GM23248 (cell line): ENCODE measurements at places on chromosomes 11 and 22. TPM values are rescaled to one million over a fixed set of nuclear protein-coding genes. Genes with fewer than 3 reads are reported as not detected.
A peak's percentile ranks its signal among the peaks of the same experiment; 100 is the strongest.

DNA sequence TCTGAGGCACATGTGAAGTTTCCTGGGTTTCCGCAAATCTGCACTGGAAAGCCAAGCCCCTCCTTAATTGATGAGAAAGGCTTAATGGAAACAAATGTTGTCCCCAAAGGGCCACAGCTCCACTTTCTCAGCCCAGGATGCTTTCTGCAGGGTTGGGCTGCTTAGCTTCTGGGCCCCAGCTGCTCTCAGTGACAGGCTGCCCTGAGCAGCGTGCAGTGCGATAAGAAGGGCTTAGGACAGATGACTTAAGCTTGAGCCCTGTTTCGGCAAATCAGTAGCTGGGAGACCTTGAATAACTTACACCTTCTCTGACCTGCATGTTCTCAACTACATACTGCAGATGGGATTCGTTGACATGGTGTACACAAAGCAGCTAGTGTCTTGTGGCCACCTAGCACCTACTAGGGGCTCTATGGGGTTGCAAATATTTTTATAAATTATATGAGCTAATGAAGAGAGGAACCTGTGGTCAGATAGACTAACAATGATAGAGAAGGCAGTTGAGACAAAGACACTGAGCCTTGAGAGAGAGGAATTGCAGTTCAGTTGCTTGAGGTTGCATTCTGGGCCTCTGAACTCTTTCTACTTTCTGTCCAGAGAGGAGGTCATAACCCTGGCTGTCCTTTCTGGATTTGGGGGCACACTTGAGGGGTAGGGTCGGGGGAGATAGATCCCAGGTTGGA is 11.5 kb downstream of the STX3 start:
- no peak for DNase-seq

DNA sequence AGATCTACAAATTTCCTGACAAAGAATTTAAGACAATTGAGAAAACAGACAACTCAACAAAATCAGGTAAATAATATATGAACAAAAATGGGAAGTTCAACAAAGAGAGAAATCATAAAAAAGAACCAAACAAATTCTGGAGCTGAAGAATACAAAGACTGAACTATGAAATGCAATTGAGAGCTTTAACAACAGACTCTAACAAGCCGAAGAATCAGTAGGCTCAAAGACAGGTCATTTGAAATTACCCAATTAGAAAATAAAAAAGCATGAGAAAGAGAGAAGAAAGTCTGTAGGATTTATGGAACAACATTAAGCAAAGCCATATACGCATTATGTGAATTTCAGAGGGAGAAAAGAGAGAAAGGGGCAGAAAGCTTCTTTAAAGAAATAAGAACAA is 72.8 kb downstream of the TBC1D22A start:
- DNase-seq: no peak

Gene DRD4
- not detected in 2 replicates for total RNA-seq

DNA sequence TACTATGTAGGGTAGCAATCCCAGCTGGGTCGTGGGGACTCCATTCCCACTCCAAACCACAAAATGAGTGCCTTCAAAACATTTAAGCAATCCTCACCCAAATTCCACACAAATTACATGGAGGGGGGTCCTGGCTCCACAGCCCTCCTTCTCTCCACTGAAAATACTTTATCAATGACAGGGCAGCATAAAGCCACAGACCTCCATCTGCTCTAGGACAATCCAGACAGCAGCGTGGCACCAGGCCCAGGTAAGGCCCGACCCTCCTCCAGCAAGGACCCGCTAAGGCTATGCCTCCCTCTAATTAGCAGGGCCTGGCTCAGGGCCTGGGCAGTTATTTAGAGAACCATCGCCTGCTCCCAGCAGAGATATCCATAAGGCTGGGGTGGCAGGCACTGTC is at the start of gene PANX3:
TSS of gene PANX3 (plus strand) at position 365 of the 400 bp plus-strand sequence. CDS start 129 bp downstream, outside the sequence.
- DNase-seq: no peak

DNA sequence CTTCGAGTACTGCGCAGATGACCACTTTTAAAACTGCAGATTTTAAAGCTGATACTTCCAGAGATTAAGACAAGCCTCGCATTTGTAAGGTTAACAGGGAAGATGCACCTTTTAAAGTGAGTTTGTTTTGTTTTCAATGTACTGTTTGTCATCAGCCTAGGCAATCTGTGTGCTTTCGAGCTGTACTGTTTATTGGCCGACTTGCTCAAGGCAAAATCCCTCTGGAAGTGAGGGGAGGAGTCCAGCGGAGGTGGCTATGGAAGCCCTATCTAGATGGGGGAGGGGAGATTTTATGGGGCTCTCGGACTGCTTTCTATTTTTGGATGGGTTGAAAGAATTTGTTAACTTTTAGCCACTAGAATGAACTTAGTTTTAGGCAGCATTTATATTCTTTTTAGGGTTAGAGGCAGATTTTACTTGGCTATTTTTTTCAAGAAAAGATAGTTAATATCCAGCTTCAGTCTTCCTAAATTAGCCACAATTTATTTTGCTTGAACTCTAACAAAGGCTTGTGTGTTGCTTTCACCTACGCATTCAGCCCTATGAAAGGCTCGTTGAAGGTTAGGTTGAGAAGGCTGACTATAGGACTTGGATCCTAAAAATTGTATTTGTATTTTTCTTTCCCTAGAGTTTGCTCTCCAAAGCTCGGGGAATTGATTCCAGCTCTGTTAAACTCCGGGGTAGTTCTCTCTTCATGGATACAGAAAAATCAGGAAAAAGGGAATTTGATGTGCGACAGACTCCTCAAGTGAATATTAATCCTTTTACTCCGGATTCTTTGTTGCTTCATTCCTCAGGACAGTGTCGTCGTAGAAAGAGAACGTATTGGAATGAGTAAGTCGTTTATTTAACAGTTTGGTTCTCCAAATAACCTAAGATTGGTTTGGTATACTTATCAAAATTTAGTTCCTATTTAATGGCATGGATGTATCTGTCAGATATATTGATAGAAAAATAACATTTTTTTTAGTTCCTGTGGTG is 2.1 kb downstream of the WEE1 start:
- DNase-seq: peak; percentile 89

Gene TMPRSS5
- not detected in 2 replicates for total RNA-seq
